Right atrium auricular region (tissue), 2 donors: ENCODE measurements at places on chromosomes 7 and 10.

DNA sequence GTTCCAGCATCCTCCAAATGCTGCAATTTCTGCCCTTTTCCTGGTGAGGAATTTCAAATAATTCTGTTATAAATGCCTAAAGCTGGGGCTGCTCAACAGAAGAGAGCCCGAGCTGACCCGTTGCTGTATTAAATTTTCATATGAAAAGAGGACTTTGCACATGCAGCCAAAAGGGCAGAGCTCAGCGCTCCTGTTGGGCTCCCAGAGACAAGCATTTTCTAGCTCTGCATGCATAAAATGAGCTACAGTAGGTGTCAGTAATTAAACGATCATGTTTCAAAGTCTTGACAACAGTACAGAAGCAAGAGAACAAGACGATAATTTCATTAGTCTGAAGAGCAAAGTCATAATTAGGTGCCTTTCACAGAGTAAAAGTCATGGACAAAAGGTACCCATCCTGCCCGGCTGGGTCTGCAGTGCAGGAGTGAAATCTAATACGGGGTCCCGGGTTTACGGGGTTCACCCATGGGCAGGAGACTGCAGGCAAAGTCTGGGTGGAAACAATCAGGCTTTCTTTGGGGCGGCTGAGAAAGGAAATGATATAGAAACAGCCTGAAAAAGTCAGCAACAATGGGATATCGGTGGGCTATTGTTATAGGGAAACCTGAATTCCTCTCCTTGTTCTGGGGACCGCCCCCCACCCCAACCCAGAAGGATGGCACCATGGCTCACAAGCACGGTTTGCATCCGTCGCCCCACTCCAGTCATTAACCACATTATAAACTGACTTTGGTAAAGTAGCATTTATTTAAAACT lies 66.0 kb downstream of the EBF3 start:
- no peak for DNase-seq

DNA sequence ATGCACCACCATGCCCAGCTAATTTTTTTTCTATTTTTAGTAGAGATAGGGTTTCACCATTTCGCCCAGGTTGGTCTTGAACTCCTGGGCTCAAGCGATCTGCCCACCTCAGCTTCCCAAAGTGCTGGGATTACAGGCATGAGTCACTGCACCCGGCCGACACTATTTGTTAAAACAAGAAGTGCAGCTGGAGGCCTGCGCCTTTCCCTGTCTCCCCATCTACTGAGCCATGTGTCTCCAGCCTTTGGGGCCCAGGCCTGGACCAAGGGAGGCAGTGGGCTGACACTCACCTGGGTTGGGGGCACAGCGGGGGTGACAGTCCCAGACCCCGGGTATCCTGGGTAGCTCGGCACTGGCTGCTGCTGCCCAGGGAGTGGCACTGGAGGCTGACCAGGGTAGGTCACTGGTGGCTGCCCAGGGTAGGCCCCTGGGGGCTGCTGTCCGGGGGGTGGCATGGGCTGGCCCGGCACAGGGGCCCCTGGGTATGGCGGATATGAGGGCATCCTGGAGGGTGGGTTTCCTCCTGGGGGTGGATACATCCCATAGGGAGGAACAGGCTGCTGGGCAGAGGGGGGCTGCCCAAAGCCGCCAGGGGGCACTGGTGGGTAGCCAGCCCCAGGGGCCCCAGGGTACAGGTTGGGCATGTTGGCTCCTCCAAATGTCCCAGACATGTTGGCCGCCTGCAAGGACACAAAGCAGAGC lies 36.3 kb downstream of the PLAC9 start:
- no peak for DNase-seq

- no peak for DNase-seq
Measured at GRCh38 chr10:104580321-104580720, 60.8 kb upstream of the SORCS3 start.

GRCh38 chr7:45443263-45443662 lies 130.9 kb upstream of the ADCY1 start:
- DNase-seq: no peak

GRCh38 chr7:66894463-66895080 lies 26.5 kb upstream of the TMEM248 start:
- no peak for DNase-seq

DNA sequence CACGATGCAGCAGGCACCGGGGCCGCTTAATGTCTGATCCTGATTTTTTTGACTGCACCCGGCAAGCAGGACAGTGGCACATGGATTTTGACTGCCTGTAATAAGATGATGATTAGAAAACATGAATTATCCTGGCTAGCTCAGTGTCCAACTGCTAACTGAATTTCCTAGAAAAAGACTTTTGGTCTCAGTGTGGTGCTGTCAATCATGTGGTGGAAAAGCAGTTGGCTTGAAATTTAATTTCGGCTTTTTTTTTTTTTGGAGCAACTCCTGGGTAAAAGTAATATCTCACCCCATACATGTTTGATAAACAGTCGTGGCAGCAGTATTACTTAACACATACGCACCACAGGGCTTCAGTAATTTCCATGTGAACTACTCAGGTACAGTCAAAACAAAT lies 227.7 kb downstream of the FANK1 start:
- DNase-seq: peak; percentile 16

- no peak for DNase-seq
Measured at GRCh38 chr7:30780941-30781340, 9.7 kb downstream of the MINDY4 start.

- DNase-seq: no peak
Measured at GRCh38 chr7:17856251-17856650, 84.0 kb downstream of the SNX13 start.

DNA sequence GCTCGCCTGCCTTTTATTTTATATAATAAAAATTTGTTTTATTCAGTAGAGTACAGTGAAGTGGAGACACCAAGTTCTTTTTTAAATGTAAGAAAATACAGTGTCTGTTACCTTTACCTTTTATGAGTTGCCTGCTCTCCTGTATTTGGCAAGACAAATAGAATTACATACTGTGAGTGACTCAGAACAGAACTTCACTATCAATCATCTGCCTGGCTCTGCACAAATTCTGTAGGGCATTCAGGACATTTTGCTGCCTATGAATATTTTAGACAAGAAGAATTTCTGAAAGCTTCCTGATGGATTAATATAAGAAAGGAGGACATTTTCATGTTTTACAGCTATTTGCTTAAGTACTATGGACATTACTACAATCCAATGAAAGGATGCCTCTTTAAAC lies 135.4 kb upstream of the PHF14 start:
- no peak for DNase-seq

- DNase-seq: no peak
Measured at GRCh38 chr7:150369748-150370501, 1.3 kb downstream of the REPIN1 start.

DNA sequence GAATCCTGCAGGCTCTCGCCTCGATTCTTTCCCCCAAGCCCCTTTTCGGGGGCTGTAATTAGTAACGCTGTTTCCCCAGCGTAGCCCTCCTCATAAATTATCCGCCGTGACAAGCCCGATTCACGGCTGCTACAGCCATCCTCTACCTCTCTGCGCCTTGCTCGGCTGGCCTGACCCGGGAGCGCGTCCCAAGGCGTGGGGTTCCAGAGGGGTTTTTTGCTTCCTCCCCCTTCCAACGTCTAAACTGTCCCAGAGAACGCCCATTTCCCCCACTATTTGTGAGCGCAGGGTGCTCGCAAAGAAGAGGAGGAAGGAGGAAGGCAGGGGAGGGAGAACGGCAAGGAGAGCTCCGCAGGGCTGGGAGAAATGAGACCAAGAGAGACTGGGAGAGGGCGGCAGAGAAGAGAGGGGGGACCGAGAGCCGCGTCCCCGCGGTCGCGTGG lies 880 bp downstream of the HOXA5 start:
- no peak for DNase-seq

GRCh38 chr10:44974628-44975430 lies 3.8 kb downstream of the DEPP1 start:
- DNase-seq: peak; percentile 87

DNA sequence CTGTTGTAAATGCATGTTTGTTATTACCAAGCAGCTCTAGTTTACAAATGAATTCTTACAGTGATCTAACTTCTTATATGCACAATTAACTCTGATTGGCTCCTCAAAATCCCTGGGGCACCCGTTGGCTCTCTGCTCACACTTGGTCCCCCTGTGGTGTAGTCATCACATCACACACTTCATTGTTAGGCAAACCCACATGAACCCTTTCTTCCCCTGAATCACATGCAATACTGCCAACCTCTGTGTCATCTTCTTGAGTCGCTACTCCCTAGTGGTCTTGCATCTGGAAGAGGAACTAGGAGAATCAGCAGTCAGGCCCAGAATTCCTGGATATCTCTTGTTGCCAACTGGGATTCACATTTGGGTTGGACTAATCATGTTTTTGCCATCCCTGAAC lies 73.1 kb downstream of the CD36 start:
- no peak for DNase-seq

GRCh38 chr10:15897287-15897686 lies 37.0 kb upstream of the MINDY3 start:
- no peak for DNase-seq
